AG09309 (cell line): ENCODE measurements at places on chromosomes 16 and 17.

DNA sequence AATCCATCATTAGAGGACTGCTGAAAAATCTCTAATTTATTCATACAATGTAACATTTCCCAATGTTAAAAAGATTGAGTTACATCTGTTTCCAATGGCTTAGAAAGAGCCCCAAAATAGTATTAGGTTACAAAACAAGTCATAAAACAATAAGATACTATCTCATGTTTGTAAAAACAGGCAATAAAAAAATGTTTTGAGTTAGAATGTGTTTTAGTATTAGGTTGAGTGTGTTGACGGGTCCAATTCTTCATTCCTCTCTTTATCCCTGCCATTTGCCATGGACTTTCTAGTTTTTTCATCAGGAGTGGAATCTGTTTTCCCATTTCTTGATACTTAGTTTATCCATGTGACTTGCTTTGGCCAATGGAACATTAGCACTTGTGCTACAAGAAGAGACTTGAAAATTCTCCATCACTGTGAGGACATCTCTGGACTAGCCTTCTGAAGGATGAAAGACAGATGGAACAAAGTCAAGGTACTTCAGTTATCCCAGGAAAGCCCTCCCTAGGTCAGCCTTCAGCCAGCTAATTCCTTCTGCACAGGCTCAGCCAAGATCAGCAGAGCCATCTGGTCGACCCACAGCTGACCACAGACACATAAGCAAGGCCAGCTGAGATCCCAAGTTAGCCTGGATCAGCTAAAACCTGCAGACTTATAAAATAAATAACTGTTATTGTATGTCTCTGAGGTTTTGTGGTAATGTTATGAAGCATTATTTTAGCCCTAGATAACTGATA lies 83.3 kb downstream of the HS3ST3A1 start:
- DNase-seq = peak; percentile 14

GRCh38 chr16:70701596-70701995 lies 15.7 kb upstream of the MTSS2 start:
- DNase-seq = no peak

- DNase-seq = no peak
Observed at GRCh38 chr16:24062270-24062817, 193.8 kb upstream of the CACNG3 start.

- DNase-seq = no peak
Observed at GRCh38 chr16:29784157-29784556, 6.1 kb downstream of the ZG16 start.

GRCh38 chr17:78351449-78352006 lies 8.3 kb downstream of the SOCS3 start:
- peak; percentile 99 for DNase-seq

- DNase-seq = no peak
Observed at GRCh38 chr16:77700846-77701245, 21.5 kb upstream of the NUDT7 start.

DNA sequence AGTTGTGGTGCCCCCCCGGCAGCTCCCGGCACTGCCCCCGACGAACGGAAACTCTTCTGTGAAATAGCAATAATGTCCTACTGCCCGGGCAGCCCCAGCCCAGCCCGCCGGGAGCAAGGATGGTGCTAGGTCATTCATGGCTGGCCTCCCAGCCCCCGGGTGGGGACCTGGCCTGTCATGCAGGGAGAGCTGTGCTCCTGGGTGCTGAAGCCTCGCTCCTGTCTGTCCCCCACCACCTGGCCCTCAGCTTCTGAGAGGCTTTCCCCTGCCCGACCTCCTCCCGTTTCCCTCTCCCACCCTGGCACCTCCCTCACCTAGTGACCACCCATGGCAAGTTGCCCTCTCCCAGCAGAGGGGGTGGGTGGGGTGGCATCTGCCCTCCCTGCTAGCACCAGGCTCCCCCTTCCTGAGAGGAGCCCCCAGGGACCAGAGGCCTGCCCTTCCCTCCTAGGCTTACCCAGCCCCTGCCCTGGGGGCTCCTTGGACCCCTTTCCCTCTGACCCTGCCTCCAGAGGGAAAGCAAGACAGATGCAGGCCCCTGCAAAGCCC lies 13.5 kb downstream of the PAM16 start:
- DNase-seq = no peak

DNA sequence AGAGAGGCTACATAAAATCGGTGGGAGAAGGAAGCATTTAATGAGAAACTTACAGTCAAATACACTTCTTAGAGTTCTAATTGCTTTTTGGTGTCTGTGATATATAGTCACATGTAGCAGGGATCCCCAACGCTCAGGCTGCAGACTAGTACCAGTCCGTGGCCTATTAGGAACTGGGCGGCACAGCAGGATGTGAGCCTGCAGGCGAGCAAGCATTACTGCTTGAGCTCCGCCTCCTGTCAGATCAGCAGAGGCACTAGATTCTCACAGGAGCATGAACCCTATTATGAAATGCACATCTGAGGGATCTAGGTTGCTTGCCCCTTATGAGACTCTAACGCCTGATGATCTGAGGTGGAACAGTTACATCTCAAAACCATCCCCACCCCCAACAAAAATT lies 158.5 kb downstream of the TANC2 start:
- DNase-seq = no peak

DNA sequence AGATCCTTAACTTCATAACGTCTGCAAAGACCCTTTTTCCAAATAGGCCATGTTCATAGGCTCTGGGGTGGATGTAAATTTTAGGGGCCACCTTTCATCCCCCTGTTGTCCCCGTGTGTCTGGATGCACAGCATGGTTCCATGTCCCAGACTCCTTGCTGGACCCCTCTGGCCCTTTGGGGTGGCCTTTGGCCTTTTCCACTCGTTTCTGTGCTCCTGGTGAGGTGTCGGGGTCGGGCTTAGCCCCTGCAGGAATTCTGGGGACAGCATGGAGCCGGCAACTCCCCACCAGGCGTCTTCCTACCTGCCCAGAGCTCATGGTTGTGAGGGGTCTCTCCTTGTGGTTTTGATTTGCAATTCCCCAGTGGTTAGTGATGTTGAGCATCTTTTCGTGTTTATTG lies 183.5 kb downstream of the SEC14L1 start:
- no peak for DNase-seq

GRCh38 chr17:41985919-41986318 lies 19.3 kb downstream of the CNP start:
- DNase-seq = no peak
